NCI-H1436 (cell line): ENCODE measurements at places on chromosomes 16 and 17.

GRCh38 chr16:81181013-81181720 is 57.3 kb upstream of the BCO1 start:
- peak; percentile 88 for DNase-seq

GRCh38 chr17:882827-883585 is 96.6 kb downstream of the NXN start:
- DNase-seq: no peak

DNA sequence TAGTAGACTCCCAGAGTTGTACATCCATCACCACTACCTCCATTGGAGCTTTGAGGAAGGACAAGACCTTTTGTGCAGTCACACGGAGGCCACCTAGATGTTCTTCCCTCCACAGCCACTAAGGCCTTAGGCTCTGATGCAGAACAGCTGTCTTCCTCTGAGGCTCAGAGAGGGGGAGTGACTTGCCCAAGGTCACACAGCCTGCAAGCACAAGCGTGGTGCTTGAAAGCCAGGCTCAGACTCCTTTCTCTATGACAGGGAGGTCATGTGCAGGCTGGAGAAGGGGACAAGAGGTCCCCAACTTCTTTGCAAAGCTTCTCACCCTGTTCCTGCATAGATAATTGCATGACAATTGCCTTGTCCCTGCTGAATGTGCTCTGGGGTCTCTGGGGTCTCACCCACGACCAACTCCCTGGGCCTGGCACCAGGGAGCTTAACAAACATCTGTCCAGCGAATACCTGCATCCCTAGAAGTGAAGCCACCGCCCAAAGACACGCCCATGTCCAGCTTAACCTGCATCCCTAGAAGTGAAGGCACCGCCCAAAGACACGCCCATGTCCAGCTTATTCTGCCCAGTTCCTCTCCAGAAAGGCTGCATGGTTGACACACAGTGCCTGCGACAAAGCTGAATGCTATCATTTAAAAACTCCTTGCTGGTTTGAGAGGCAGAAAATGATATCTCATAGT is 12.7 kb downstream of the SCGB1C2 start:
- DNase-seq: no peak

GRCh38 chr17:36183001-36183971 is 6.8 kb upstream of the TBC1D3B start:
- no peak for DNase-seq

DNA sequence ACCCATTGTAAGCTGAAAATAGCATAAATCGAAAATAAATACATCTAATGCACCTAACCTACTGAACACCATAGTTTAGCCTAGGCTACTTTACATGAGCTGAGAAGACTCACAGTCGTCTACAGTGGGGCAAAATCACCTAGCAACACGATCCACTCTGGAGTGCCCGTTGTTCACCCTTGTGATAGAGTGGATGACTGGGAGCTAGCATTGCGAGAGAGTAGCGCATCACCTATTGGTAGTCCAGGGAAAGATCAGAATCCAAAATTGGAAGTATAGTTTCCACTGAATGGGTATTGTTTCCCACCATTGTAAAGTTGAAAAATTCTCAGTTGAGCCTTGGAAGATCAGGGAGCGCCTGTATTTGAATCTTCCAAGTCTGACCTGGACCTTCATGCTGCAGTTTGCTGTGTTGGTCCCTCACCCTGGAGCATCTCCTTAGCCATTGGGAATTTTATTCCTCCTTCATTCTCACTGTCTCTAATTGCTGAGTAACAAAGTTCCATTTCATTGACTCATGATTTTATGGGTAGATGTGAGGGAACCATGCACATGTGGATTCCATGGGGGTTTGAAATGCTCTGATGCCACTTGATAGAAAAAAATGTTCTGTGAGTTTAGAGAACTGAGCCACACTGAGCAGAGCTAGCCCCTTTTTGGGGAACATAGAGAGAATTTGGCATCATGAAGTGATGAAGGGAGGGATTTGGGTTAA is 19.6 kb downstream of the AKAP1 start:
- no peak for DNase-seq

- DNase-seq: peak; percentile 55
Measured at GRCh38 chr16:4344983-4345835, 5.9 kb downstream of the PAM16 start.

- DNase-seq: no peak
Measured at GRCh38 chr16:10817963-10818941, at the start of gene TVP23A. TVP23A (minus strand) TSS chr16:10818794; CDS start chr16:10818493, 301 bp downstream.

- no peak for DNase-seq
Measured at GRCh38 chr17:81667754-81668153, 1.2 kb downstream of the CCDC137 start.

- DNase-seq: no peak
Measured at GRCh38 chr17:49941427-49941826, 27.6 kb upstream of the DLX4 start.

DNA sequence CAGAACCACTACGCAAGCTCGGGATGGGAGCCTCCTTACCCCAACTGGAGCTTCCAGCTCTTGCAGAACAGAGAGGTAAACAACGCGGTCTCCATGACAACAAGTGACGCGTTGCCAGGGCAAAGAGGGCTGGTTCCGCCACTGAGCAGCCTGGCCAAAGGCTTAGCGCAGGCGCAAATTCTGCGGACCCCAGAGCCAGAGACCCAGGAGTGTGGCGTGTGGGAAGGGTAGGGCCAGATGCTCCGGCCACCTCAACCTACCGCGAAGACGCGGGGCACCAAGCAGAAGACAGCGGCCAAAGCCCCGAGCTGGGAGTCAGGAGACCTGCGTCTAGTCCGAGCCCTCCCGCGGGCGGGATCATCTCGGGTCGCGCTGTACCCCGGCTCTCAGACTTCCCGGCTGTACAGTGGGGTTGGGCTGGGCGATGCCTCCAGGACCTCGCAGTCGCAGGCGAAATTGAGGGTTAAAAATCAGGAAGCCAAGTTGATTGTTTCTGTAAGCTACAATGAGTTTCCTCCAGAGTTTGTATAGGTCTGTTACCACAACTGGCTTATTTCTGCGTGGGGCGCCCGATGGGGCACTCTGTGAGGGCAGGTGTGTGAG is at the start of gene TEKT1:
TSS of gene TEKT1 (minus strand) at position 69 of the 603 bp plus-strand sequence. CDS start 1,353 bp downstream, outside the sequence.
- peak; percentile 62 for DNase-seq

DNA sequence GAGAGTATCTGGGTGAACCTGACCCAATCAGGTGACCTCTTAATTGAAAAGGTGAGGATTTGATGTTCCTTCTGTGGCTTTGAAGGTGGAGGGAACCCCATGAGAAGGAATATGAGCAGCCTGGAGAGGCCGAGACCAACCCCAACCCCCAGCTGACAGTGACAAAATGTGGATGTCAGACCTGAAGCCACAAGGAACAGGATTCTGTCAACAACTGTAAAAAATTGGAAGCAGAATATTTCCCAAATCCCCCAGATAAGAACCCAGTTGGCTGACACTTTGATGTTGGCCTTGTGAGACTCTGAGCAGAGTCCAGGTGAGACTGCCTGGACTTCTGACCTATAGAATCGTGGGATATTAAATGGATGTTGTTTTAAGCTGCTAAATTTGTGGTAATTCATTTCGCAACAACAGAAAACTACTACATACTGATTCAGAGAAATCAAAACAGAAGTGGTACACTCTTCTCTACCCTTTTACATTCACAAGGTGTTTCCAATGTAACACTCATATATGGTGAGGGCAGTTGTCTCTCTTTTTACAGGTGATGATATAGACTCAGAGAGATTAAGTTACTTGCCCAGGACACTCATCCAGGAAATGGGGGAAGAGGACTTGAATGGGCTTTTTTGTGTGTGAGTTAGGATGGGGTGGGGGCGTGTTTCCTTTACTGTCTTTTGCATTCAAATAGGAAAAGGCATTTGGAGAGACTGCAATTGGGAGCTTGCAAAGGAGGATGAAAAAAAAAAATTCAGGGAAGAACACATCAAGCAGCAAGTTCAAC is 29.8 kb upstream of the SALL1 start:
- no peak for DNase-seq

DNA sequence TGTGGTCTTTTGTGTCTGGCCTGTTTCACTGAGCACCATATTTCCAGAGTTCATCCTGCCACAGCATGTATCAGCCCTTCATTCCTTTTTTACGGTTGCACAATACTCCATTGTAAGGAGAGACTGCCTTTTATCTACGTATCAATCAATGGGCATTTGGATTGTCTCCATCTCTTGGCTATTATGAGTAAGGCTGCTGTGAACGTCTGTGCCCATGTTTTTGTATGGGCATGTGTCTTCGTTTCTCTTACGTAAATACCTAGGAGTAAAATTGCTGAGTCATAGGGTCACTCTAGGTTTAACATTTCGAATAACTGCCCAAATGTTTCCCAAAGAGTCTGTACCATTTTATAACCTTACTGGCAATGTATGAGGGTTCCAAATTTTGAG is 202.8 kb upstream of the FOXF1 start:
- DNase-seq: no peak

DNA sequence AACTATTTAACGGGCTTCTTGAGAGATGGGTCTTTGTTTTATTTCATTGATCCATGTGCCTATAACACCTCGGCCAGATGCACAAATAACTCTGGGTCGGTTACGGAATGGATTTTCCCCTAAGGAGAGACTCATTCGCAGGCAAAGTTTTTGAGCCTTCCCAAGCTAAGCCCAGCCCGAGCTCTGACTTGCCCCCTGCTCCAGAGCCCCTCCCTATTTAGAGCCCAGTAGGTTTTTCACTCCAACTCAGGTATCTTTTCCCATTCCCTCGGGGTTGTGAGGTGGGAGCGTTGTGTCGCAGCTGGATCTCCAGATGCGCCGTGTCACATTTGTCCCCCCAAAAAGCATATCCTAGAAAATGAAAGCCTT is 812 bp upstream of the MYOCD start:
- no peak for DNase-seq

DNA sequence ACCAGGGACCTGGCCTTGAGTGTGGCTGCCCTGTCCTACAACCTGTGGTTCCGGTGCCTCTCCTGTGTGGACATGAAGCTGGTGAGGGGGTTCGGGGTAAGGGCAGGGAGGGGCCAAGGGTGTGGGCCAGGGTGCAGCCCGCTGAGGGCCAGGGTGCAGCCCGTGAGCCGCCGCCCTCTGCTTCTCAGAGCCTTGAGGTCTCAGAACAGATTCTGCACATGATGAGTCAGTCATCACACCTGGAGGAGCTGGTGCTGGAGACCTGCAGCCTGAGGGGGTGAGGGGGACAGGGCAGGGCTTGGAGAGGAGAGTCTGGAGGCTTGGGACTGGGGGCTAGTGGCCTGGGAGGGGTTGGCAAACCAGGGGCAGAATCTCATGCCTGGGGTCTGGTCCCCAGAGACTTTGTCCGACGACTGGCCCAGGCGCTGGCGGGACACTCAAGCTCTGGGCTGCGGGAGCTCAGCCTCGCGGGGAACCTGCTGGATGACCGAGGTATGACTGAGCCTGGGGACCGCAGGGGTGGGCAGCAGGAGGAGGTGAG is 2.2 kb downstream of the CARMIL2 start:
- DNase-seq: no peak

GRCh38 chr16:4019371-4019791 is 96.9 kb downstream of the ADCY9 start:
- no peak for DNase-seq
